Activated T-helper 1 cell treated with anti-CD3 and anti-CD28 coated beads, Interleukin-12 subunit alpha, Interleukin-12 subunit beta, Interleukin-2, Interleukin-4 antibody, amounts not matched to agents 30 ng/mL and 10 ng/mL and 1 ng/mL, durations not matched to agents 14 hours and 24 hours and 36 hours (primary cell): ENCODE measurements at places on chromosomes 13 and 19. TPM values are rescaled to one million over a fixed set of nuclear protein-coding genes. Genes with fewer than 3 reads are reported as not detected.
A peak's percentile ranks its signal among the peaks of the same experiment; 100 is the strongest.

- H3K36me3 ChIP-seq, result no peaks in the 10 kb centered on the region
- no peak overlapping the region for H3K4me3 ChIP-seq
- no peaks in the 10 kb centered on the region for H3K4me1 ChIP-seq
- H3K27me3 ChIP-seq, result peaks cover 28% of the 10 kb centered on the region
These were observed 14.1 kb downstream of the ATP7B start for GRCh38 chr13:51997186-51997585.

GRCh38 chr13:106118996-106119395, 416.5 kb downstream of the EFNB2 start:
- H3K4me1 ChIP-seq, result no peaks in the 10 kb centered on the region
- H3K36me3 ChIP-seq, result no peaks in the 10 kb centered on the region
- H3K27me3 ChIP-seq, result no peaks in the 10 kb centered on the region

- peaks cover 27% of the 10 kb centered on the region for H3K36me3 ChIP-seq
- DNase-seq, result no peak
- H3K27ac ChIP-seq, result peak overlapping the region; percentile 95
- peak overlapping the region; percentile 95 for H3K4me3 ChIP-seq
- H3K27me3 ChIP-seq, result no peaks in the 10 kb centered on the region
These were observed 1.3 kb upstream of the TEX30 start for GRCh38 chr13:102774591-102775520.

Gene LENG8
- total RNA-seq, result 192 and 193 TPM in 2 replicates

Gene CALR3
- not detected in 2 replicates for total RNA-seq

DNA sequence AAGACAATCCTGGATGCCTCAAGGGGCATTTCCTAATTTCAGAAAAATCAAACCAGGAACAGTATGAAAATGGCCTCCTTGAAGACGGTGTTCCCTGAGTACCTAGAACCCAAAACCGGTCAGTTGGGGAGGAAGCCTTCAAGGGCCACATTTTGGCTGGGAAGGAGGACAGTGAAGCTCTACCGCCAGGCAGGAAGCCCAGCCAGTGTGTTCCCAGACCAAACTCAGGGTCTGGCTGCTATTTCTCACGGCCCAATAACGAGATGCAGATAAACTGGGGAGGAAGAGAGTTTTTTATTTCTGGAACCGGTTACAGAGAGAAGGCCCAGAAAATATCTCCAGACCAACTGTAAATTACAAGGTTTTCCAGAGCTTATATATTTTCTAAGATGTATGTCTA, 24.3 kb upstream of the CEACAM21 start:
- peak overlapping the region; percentile 93 for H3K27ac ChIP-seq
- peaks cover 48% of the 10 kb centered on the region for H3K36me3 ChIP-seq
- H3K4me1 ChIP-seq, result peaks cover 75% of the 10 kb centered on the region
- peak overlapping the region; percentile 91 for H3K4me3 ChIP-seq

DNA sequence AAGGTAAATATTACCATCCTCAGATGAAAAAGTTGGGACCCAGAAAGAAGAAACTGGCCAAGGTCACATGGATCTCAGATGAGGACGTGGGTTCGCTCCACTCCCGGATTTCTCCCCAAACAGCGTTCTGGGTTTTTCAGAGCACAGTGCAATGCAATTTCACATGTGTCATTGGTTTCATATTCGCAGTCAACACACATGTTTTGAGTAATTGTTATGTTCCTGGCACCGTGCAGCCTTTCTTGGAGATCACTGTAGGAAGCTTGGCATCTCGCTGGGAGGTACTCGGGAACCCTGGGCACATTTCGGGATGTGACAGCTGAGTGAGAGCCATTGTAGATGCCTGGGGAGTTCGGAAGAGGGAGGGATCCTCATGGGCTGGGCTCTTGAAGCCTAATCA, 26.2 kb upstream of the CEBPG start:
- H3K27me3 ChIP-seq, result peaks cover 14% of the 10 kb centered on the region
- H3K4me3 ChIP-seq, result no peak overlapping the region
- no peak for DNase-seq
- H3K36me3 ChIP-seq, result no peaks in the 10 kb centered on the region
- no peaks in the 10 kb centered on the region for H3K4me1 ChIP-seq

- H3K27me3 ChIP-seq, result peaks cover 32% of the 10 kb centered on the region
- H3K36me3 ChIP-seq, result peaks cover 6% of the 10 kb centered on the region
- no peak for DNase-seq
- H3K4me1 ChIP-seq, result peaks cover 7% of the 10 kb centered on the region
- no peak overlapping the region for H3K4me3 ChIP-seq
These were observed 8.8 kb upstream of the CACNG6 start for GRCh38 chr19:53982611-53983010.

GRCh38 chr19:43425567-43426392, 11.1 kb downstream of the TEX101 start:
- peaks cover 14% of the 10 kb centered on the region for H3K4me1 ChIP-seq
- H3K27ac ChIP-seq, result no peak overlapping the region
- no peaks in the 10 kb centered on the region for H3K36me3 ChIP-seq
- peaks cover 12% of the 10 kb centered on the region for H3K27me3 ChIP-seq
- no peak for DNase-seq

GRCh38 chr19:46674416-46675178, 13.6 kb upstream of the DACT3 start:
- H3K27me3 ChIP-seq, result no peaks in the 10 kb centered on the region
- no peak overlapping the region for H3K27ac ChIP-seq
- H3K4me3 ChIP-seq, result no peak overlapping the region
- peaks cover 11% of the 10 kb centered on the region for H3K4me1 ChIP-seq

- H3K27me3 ChIP-seq, result no peaks in the 10 kb centered on the region
- no peak overlapping the region for H3K27ac ChIP-seq
- no peaks in the 10 kb centered on the region for H3K4me1 ChIP-seq
These were observed 1888.8 kb upstream of the PCDH20 start for GRCh38 chr13:63304497-63304896.

- no peak for DNase-seq
- H3K4me1 ChIP-seq, result peaks cover 13% of the 10 kb centered on the region
- no peak overlapping the region for H3K4me3 ChIP-seq
- peaks cover 39% of the 10 kb centered on the region for H3K36me3 ChIP-seq
- H3K27me3 ChIP-seq, result no peaks in the 10 kb centered on the region
These were observed 117.1 kb downstream of the STK24 start for GRCh38 chr13:98459721-98460370.

DNA sequence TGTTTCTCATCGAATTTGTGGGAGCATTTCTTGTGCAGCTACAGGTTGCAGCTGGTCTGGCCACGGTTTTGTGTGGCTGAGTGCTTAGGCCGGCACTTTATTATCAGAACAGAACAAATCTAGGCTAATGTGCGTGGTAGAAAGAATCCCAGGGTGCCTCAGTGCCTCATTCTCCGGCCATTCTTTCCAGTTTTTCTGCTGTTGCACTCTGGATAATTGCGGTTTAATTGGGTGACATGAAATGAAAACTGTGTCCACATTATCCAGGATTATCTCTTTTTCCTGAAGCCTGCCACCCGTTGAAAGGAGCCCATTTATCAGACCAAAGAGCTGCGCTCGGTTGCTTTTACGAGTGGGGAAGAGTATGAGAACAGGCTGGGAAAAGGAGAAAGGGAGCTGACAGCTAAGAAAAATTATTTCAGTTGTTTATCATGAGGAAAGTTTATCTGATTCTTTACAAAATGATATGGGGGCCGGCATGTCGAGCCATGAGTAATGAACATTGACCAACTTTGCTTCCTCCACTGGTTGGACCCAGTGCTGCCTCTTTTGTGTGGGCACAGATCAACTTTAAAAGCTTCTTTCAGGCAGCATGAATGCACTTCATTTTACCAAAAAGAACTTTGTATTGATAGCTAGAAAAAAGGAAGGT, 117.0 kb upstream of the SOX21 start:
- no peaks in the 10 kb centered on the region for H3K36me3 ChIP-seq
- peaks cover 8% of the 10 kb centered on the region for H3K27me3 ChIP-seq
- no peaks in the 10 kb centered on the region for H3K4me1 ChIP-seq
- no peak overlapping the region for H3K4me3 ChIP-seq

- H3K4me3 ChIP-seq, result no peak overlapping the region
- H3K27ac ChIP-seq, result no peak overlapping the region
- H3K27me3 ChIP-seq, result peaks cover 2% of the 10 kb centered on the region
- no peaks in the 10 kb centered on the region for H3K36me3 ChIP-seq
- DNase-seq, result no peak
- H3K4me1 ChIP-seq, result peaks cover 25% of the 10 kb centered on the region
These were observed 20.7 kb downstream of the LYPD3 start for GRCh38 chr19:43444531-43445287.

GRCh38 chr19:37594982-37595382, 306 bp downstream of the ZNF540 start:
- H3K4me3 ChIP-seq, result peak overlapping the region; percentile 88
- H3K36me3 ChIP-seq, result no peaks in the 10 kb centered on the region
- no peaks in the 10 kb centered on the region for H3K27me3 ChIP-seq
- peak overlapping the region; percentile 91 for H3K27ac ChIP-seq
- peaks cover 24% of the 10 kb centered on the region for H3K4me1 ChIP-seq
- peak; percentile 35 for DNase-seq

- H3K27me3 ChIP-seq, result no peaks in the 10 kb centered on the region
- H3K27ac ChIP-seq, result no peak overlapping the region
- H3K36me3 ChIP-seq, result no peaks in the 10 kb centered on the region
- H3K4me1 ChIP-seq, result no peaks in the 10 kb centered on the region
- H3K4me3 ChIP-seq, result no peak overlapping the region
These were observed 933.7 kb upstream of the SLITRK5 start for GRCh38 chr13:86737334-86737932.

Gene ZNF878
- 0.13 and 0.39 TPM in 2 replicates for total RNA-seq

DNA sequence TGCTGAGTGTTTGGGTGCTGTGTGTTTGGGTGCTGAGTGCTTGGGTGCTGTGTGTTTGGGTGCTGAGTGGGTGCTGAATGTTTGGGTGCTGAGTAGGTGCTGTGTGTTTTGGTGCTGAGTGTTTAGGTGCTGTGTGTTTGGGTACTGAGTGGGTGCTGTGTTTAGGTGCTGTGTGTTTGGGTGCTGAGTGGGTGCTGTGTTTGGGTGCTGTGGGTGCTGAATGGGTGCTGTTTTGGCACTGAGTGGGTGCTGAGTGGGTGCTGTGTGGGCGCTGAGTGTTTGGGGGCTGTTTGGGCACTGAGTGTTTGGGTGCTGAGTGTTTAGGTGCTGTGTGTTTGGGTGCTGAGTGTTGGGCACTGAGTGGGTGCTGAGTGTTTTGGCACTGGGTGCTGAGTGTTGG, 48.5 kb upstream of the F7 start:
- no peaks in the 10 kb centered on the region for H3K27me3 ChIP-seq
- no peak overlapping the region for H3K27ac ChIP-seq
- no peak overlapping the region for H3K4me3 ChIP-seq

DNA sequence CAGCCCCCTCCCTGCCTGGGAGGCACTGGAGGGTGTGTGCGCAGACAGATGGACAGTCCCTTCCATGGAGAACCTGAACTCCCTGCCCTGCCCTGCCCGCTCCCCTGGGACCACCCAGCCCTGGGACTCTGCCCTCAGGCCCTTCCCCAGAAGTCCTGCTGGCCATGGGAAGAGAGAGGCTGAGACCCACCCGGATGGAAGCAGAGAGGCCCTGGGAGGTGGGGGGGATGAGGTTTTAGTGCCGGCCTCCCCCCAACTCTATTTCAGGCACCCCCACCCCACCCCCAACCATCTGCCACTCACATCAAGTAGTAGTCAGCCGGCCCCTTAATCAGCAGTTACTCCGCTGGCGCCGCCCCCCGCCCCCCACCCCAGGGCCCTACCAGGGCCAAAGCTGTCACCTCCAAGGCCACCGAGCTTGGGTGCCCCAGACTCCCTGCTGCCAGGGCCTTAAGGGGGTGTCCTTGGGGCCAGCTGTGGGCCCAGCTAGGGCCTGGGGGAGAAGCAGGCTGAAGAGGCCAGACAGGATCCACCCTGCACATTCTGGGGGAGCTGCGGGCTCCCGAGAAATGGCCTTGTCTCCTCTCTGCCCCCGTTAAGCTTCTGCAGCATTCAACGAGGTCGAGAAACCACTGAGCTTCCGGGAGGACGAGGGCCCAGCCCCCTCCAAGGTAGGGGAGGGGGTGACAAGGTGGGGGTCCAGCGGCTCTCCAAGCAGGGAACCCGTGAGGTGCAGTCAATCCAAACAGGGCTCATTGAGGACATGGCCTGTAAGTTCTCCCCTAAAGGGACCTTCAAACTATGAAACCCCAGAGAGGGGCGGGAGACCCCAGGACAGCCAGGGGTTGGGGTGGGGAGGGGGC, 17.4 kb downstream of the NMRK2 start:
- DNase-seq, result no peak
- H3K27ac ChIP-seq, result no peak overlapping the region
- H3K27me3 ChIP-seq, result peaks cover 2% of the 10 kb centered on the region
- H3K4me3 ChIP-seq, result no peak overlapping the region
- no peaks in the 10 kb centered on the region for H3K4me1 ChIP-seq

Gene ZNF888
- total RNA-seq, result 4.2 and 4.6 TPM in 2 replicates

- peaks cover 7% of the 10 kb centered on the region for H3K4me1 ChIP-seq
- H3K27me3 ChIP-seq, result no peaks in the 10 kb centered on the region
- peaks cover 9% of the 10 kb centered on the region for H3K36me3 ChIP-seq
- no peak for DNase-seq
These were observed 6.9 kb downstream of the MYPOP start for GRCh38 chr19:45895519-45895972.

DNA sequence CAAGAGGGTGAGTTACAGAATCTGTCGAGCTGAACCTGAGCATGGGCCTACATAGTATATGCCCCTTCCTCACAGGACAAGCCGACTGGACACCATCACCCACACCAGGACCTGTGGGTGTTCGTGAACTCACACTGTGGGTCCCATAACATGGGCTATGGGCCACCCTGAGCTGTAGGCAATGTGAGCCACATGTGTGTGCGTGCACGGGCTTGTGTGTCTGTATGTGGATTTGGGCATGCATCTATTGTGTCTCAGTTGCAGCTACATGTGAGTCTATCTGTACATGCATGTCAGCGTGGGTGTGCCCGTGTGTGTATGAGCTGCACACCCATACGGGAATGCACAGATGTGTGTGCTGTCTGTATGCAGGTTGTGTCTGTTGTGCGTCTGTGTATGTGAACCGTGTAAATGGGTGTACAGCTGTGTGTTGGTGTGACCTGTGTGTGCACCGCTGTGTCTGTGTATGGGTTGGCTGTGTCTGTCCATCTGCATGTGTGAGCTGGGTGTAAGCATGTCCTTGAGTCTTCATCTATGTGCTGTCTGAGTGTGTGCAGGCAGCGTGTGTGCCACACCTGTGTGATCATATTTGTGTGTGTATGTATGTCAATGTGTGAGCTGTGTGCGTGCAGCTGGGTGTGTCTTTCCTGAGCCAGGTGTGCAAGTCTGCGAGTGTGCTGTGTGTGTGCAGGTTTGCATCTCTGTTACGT, 1.7 kb downstream of the NOTCH3 start:
- no peaks in the 10 kb centered on the region for H3K36me3 ChIP-seq
- H3K27me3 ChIP-seq, result peaks cover 53% of the 10 kb centered on the region
- no peak for DNase-seq
- no peak overlapping the region for H3K27ac ChIP-seq

Gene TUBGCP3
- total RNA-seq, result 67.4 and 71.8 TPM in 2 replicates

- peaks cover 4% of the 10 kb centered on the region for H3K36me3 ChIP-seq
- peak overlapping the region; percentile 83 for H3K27ac ChIP-seq
- no peak for DNase-seq
- peaks cover 33% of the 10 kb centered on the region for H3K4me1 ChIP-seq
These were observed 9.4 kb upstream of the GRAMD1A start for GRCh38 chr19:34990578-34991192.

Gene SH2D3A
- total RNA-seq, result 15.0 and 15.6 TPM in 2 replicates

- peak; percentile 62 for DNase-seq
- peak overlapping the region; percentile 88 for H3K27ac ChIP-seq
- H3K27me3 ChIP-seq, result no peaks in the 10 kb centered on the region
- peak overlapping the region; percentile 93 for H3K4me3 ChIP-seq
- peaks cover 23% of the 10 kb centered on the region for H3K36me3 ChIP-seq
These were observed 669 bp downstream of the GADD45B start for GRCh38 chr19:2476451-2477140.

GRCh38 chr13:49998714-49999624, 2.1 kb downstream of the TRIM13 start:
- H3K4me3 ChIP-seq, result peak overlapping the region; percentile 87
- no peaks in the 10 kb centered on the region for H3K27me3 ChIP-seq
- peaks cover 32% of the 10 kb centered on the region for H3K36me3 ChIP-seq
- DNase-seq, result no peak
- H3K27ac ChIP-seq, result no peak overlapping the region

GRCh38 chr19:43465468-43466120, at the start of gene LYPD3:
TSS of gene LYPD3 (minus strand) at chr19:43465608. CDS start at chr19:43465571, 37 bp downstream.
- peaks cover 55% of the 10 kb centered on the region for H3K4me1 ChIP-seq
- H3K36me3 ChIP-seq, result no peaks in the 10 kb centered on the region
- no peaks in the 10 kb centered on the region for H3K27me3 ChIP-seq
- no peak for DNase-seq
- peak within 1 kb of the TSS; percentile 36 for H3K27ac ChIP-seq

Gene HTR2A
- not detected in 2 replicates for total RNA-seq
